Body of pancreas (tissue), 4 donors: ENCODE measurements at places on chromosomes 1 and 21.

DNA sequence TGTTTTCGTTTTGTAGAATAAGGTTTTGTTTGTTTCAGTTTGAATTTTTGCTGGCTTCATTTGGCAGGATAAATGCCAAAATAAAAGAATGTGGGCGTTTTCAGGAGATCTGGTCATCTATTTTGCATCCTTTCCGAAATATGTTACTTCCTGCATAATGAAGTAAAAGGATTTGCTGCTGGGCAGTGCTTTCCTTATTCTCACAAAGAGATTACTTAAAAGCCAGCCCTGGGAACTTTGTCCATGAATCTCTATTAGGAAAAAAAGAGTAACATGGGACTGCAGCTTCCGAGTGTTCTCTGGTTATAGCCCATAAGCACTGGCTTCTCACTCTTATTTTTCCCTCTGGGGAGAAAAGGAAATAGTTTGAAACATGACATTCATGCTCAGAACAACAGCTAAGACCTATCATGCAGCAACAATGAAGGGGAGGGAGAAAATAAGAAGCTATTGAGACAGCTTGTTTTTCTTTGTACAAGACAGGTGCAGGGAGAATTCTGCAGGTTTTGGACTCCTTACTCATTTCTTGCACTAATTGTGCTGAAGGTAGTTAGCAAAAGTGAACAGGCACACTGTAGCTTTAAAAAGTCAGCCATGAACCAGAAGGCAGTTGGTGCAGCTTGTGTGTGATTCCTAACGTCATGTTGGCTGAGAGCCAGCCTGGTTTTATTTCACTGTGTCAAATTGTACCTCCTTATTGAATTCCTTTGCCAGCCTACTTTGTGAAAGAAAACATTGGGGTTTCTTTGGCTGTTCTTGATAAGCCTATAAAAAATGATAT, at the start of gene SAMD13:
TSS of gene SAMD13 (plus strand) at position 705 of the 781 bp plus-strand sequence. CDS start 1,527 bp downstream, outside the sequence.
- DNase-seq = peak; percentile 84

DNA sequence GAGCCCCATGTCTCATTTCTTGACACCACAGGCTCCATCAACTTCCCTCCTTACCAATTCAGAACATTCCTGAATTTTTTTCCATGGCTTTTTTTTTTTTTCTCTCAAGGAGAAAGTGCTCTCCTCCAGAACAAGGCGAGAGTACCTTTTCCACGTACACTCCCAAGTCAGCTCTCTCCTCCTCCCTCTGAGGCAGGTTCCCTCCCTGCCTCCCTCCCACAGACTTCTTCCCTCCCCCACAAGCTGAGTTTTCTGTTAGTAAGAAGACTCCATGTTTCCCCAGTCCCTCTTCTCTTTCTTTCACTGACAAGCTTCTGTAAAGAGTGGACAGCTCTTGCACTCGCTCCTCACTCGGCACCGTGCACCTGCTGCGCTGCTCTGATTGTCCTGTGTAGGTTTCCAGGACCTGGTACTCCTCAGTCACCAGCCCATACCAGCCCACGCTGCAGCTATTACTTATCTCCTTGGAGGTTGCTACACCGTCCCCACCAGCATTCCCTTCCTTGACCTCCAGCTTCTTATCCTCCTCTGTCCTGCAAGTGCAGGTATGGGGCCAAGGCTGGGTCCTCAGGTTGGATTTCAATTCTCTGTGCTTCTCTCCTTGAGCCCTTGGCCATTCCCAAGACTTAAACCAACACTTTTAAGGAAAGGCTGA, 3.8 kb downstream of the TRAF5 start:
- DNase-seq = no peak

DNA sequence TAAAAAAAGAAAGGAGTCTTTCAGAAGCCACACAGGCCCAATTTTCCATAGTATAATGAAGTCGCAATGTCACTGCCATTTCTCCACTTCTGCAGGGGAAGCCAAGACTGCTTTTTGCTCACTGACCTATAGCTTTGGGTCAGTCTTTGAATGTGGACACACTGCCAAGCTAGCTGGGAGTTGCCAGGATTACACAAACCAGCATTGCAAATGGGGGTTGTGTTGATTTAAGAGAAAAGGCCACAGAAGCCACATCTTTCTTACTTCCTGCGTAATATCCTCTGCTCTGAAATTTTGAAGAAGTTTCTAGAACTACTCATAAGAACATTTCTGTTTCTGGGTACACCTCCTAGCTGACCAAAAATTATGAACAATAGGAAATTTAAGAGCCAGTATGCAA, 45.8 kb upstream of the SAMSN1 start:
- DNase-seq = peak; percentile 19

- no peak for DNase-seq
Observed at GRCh38 chr1:119254067-119254720, 113.7 kb upstream of the WARS2 start.

DNA sequence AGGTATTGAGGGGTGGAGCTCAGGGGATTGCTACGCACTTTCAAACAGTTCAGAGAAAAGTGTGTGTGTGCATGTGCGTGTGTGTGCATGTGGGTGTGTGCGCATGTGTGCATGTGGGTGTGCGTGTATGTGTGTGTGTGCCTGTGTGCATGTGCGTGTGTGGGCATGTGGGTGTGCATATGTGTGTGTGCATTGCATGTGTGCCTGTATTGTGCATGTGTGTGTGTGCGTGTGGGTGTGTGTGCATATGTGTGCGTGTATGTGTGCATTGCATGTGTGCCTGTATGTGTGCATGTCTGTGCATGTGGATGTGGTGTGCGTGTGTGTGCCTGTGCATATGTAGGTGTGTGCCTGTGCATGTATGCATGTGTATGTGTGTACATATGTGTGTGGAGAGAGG, 12.6 kb upstream of the KCNAB2 start:
- no peak for DNase-seq
